Activated T-cell treated with anti-CD3 and anti-CD28 coated beads, Interleukin-2, amount 50 U/mL, for 48 hours (primary cell): ENCODE measurements at places on chromosomes 3 and 15.

- peak; percentile 66 for DNase-seq
Measured at GRCh38 chr15:52112203-52112750, 298 bp downstream of the BCL2L10 start.

DNA sequence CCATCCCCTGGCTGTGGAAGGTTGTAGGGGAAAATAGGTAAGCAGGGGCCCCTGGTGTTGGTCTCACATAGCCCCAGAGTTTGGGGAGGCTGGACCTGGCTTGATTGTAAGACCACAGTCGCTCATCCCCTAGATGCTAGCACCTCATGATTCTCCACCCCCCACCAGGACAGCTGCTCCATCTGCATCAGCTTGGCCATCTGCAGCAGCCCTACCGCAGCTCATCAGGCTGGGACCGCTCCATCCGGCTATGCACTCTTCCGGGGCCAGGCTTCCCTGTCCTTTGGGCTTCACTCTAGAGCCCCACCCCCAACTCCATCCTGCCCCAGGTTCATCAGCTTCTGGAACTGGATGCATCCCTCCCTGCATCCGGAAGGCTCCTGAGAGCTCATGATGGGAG is 12.6 kb downstream of the SCN5A start:
- no peak for DNase-seq

DNA sequence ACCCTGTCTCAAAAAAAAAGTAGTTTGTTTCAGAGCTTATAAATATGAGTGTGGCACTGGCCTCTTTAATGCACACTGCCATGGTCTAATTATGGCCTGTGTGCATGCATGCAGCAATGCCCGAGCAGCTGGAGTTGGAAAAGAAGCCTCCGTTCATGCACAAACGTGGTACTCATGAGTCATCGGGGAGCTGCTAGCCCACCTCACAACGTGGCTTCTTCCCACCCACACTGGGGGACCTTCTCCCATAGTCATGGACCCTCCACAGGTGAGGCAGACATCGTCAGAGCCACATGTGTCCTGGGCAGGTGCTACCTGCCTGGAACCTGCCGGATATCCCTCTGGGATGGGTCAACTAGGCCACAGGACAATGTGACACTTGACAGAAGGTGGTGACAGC is 66.7 kb downstream of the ATP10A start:
- DNase-seq = no peak

DNA sequence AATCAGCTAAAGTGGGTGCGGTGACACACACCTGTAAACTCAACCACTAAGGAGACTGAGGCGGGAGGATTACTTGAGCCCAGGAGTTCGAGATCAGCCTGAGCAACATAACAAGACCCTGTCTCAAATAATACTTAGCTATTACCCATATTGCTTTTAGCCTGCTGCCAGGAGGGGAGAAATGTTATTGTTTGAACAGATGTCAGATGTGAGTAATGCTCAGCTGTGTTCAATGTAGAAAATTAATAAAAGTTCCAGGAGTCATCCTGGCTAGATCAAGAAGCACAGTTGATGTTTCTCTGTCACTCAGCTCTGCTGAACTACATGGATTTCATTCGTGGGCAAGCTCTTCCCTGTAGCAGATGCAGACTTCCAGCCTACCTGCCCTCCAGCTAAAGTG is 22.2 kb downstream of the LSM3 start:
- DNase-seq = no peak

DNA sequence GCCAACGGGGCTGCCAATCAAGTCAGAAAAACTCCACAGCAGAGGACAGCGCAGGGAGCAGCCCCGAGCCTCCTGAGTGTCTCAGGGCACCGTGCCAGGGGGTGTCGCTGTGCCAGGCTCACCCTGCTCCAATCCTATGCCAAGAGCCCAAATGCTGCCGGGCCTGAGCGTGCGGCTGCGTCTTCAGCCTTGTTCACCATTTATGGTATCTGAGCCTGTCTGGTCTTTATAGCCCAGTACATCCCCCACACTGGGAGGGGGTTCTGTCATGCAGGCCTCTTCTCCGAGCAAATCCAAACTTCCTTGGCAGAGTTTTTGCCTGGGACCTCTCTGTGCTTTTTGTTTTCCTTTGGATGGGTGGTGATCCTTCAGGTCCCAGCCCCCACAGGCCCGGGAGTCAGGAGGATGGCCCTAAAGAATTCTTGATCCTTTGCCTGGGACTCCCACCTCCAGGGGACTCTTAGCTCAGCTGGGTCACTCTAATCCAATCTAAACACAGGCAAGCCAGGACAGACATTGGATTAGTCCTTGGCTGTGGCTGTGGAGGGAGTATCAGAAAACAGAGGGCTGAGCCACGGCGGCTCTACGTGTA is 135.1 kb upstream of the HACD2 start:
- no peak for DNase-seq

DNA sequence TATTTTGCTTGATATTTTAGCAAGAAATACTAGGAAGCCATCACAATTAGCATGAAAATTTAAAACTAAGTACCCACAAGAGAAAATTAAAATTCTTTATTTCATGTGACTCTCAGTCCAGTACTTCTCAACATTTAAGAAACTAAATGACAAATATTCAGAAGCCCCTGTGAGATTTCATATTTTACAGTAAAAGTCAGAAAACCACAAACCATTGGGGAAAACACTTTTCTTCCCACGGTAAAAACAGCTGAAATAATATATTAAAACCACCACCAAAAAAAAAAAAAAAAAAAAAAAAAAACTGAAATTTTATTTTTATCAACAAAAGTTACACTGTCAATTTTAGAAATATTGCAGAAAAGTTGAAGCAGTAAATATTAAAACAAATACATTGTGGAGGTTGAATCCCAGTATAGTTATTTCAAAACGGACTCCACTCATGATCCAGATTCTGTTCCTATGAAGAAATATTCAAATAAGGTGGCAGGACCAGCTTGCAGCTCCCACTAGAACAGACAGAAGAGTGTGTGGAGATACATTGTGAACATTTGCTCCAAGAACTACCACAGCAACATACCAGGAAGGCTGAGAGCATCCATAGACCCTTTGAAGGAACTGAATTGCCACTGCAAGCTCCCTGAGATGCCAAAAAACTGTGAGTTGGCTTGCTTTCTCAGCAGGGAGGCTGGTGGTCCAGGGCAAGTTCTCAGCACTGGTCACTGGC is 308.2 kb downstream of the CTNNB1 start:
- DNase-seq = no peak

DNA sequence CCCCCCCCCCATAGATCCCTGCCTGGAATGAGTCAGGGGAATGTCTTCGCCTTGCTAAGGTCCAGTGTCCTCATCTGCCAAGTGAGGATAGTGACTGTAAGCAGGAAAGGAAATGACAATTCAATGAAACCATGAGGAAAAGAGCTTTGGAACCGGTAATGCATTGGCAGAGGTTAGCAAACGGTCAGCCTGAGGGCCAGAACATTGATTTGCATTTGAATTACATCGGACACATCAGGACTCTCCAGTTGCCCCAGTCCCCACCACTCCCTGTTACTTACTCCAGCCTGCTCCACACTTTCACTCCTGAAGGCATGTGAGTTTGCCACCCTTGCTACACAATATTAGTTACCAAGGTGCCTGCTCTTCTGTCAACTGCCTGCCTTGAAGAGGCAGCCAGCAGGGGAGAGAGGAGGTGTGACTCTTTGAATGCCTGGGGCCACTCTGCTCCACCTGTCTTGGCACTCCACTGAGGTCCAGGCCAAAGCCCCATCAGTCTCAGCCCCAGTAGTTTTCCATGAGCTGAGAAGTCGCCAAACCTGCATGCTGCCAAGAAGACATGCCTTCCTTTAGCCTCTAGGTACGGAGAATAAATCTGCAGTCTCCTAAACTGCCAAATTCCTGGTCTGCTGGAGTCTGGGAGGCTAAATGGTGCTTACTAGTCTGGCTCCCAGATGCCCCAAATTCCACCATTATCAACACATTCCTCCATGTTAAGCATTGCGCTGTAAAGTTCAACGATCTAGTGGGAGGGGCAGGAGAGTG is 191.7 kb upstream of the TLE3 start:
- no peak for DNase-seq

- DNase-seq = no peak
Measured at GRCh38 chr3:187242435-187242834, 45.1 kb downstream of the RTP1 start.

DNA sequence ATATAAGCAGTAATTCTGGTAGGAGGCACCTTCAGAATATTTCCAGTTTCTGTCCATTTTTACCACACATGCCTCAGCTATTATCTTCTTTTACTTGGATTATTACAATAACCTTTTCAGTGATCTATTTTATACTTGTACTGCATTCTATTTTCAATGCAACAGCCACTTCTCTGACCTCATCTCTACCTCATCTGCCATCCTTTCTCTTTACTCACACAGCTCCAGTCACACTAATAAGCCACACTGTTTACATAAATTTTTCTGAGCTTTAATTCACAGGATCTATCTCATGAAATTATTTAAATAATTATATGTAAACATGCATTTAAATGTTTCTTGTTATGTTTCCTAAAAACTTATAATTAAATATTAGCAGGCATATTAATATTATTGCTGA is 47.3 kb upstream of the BCHE start:
- no peak for DNase-seq

DNA sequence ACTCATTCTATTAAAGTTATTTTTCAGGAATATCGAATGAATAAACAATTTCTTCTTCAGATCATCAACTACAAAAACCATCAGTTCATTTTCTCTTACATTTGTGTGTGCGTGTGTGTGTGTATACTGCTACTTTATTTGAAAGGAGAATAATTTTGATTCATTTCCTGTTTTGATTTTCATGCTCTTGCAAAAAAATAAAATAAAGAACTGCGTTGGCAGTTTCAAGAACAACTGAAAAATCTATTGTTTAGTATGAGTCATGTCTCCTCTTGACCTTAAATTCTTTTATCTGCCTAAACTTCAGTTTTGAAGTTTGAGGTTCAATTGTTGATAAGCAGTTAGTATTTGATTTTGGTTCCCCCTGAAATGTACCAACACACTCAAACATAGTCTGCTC is 540.8 kb downstream of the FGF12 start:
- no peak for DNase-seq

- DNase-seq = no peak
Measured at GRCh38 chr3:146026547-146026946, 134.4 kb downstream of the PLOD2 start.

DNA sequence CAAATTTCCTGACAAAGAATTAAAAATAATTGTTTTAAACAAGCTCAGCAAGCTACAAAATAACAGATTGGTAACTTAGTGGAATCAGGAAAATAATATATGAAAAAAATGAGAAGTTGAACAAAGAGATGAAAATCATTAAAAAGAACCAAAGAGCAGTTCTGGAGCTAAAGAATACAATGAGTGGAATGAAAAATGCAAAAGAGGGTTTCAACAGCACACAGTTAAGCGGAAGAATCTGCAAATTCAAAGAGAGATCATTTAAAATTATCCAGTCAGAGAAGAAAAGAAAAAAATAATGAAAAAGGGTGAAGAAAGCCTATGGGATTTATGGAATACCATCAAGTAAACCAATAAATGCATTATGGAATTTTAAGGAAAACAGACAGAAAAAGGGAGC is 6.2 kb upstream of the GABRR3 start:
- no peak for DNase-seq

GRCh38 chr15:40264321-40265153 is 18.3 kb downstream of the ANKRD63 start:
- DNase-seq = no peak

DNA sequence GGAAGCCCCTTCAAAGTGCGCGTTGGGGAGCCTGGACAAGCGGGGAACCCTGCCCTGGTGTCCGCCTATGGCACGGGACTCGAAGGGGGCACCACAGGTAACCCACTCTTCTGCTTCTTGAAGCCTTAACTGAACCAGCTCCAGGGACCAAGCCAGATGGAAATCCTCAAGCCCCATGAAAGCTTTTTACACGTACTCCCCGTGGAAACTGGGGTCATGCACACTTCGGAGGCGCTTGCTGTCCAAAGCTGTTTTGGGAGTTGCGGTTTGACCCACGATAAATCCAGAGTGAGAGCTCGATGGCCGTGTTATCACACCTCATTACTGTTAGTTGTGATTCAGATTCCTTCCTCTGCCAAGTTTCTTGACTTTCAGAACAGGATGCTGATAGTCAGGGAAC is 47.5 kb downstream of the DNASE1L3 start:
- DNase-seq = no peak

DNA sequence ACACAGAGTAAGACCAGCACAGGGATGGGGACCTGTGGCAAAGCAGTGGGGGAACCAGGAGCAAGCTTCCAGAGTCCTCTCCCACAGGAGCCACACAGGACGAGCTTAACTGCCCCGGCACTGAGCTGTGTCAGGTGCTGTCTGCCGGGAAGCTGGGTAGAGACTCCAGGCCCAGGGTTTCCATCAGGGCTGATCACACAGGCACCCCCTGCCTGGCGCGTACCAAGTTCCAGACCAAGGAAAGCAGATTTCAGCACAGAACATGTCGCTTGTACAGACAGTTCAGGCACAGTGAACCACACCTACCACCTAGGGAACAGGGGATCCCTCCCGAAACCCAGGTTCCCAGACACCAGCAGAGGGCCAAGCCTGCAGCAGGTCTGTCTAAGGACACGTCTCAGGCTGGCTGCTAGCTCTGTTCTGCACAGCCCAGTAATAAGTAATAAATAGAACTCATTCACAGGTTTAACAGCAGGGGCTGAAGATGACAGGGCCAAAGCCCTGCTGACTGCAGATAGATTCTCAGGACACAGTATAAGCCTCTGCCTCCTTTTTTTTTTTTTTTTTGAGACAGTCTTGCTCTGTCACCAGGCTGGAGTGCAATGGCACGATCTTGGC is 30.2 kb upstream of the OCA2 start:
- no peak for DNase-seq

GRCh38 chr15:63401078-63401477 is 19.4 kb upstream of the CA12 start:
- peak; percentile 41 for DNase-seq

- DNase-seq = no peak
Measured at GRCh38 chr3:60660026-60660425, 591.2 kb downstream of the FHIT start.

DNA sequence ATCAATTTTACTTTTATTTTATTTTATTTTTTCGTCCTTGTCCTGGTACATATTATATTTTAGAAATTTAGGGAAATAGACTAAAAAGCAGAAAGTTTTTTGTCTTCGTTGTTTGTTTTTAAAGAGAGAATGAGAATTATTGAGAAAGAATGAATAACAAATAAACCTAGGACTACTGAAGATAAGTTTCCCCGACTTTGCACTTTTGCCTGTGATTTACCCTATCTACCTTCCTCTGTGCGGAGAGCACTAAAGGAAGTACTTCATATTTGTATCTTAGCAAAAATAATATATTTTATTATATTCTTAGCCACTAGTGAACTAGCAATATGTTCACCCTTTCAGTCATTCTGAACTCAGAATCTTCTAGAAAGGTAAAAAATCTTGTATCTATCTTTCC is 60.6 kb downstream of the ECT2 start:
- no peak for DNase-seq

- DNase-seq = peak; percentile 79
Measured at GRCh38 chr15:40282147-40282868, 556 bp downstream of the ANKRD63 start.
